ENCODE measurements at places on chromosomes 3 and 15.

- DNase-seq = no peak
Observed at GRCh38 chr15:57134851-57135250, 216.4 kb downstream of the TCF12 start.

DNA sequence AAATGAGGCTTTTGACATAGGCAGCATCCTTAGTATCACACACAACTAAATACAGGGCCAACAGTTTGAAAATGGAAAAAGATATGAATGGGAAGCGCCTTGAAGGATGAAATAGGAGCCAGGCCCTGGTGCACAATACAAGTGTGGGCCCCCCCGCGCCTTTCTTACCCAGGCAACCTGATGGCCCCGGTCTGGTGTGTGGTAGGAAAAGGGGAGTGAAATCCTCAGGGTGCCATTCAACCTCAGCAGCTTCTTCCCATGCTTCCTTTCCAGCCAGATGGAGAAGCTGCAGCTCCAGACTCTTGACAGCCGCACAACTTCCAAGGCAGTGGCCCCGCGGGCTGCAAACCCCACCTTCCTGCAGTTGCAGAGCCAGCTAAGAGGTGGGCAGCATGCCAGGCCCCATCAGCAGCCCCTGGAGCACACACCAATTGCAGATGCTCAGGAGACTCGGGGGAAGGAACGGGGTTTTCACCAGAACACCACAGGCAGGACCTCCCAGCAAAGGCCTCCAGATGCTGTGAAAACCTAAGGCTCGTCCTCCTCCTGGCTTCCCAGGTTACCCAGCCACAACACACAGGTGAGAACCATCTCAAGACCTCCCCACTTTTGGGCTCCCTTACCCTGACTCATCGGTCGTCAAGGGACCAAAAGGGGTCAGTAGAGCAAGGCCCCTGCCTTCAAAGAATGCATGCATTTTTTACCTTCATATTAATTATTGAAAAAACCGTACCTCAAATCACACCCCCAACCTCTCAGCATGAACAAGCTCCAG lies 101.6 kb downstream of the CPN2 start:
- DNase-seq = no peak

- no peak for DNase-seq
Observed at GRCh38 chr15:47820747-47821319, 103.5 kb downstream of the SEMA6D start.

GRCh38 chr3:196108075-196108743 lies 26.3 kb upstream of the TFRC start:
- no peak for DNase-seq

DNA sequence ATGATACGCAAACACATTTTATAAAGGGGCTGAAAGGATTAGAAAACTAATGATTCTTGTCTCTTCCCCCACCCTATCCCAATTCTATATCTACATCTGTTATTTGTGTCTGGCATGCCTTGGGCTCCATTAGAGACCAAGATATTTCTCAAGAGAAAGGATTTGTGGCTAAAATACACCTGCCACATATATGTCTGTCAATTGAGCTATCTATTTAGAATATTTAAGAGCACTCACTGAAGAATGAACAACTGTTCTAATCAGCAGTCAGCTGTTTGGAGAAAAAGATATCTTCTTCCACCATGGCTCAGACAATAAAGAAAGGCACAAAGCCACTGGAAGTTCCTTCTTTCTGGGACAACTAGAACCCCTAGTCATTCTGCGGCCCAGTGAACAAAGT lies 61.7 kb upstream of the LRRN1 start:
- DNase-seq = no peak

- no peak for DNase-seq
Observed at GRCh38 chr15:90545095-90545494, 15.4 kb downstream of the CRTC3 start.

- no peak for DNase-seq
Observed at GRCh38 chr3:171699601-171700000, 110.7 kb downstream of the PLD1 start.

GRCh38 chr15:101147181-101147580 lies 104.7 kb downstream of the CHSY1 start:
- DNase-seq = no peak

Data from body of pancreas (tissue), 4 donors.